ENCODE measurements at places on chromosomes 7 and 10.

GRCh38 chr10:49448924-49449323 lies 53.0 kb upstream of the DRGX start:
- no peak for DNase-seq

- no peak for DNase-seq
These were observed 41.1 kb downstream of the NKX6-2 start for GRCh38 chr10:132744839-132745238.

DNA sequence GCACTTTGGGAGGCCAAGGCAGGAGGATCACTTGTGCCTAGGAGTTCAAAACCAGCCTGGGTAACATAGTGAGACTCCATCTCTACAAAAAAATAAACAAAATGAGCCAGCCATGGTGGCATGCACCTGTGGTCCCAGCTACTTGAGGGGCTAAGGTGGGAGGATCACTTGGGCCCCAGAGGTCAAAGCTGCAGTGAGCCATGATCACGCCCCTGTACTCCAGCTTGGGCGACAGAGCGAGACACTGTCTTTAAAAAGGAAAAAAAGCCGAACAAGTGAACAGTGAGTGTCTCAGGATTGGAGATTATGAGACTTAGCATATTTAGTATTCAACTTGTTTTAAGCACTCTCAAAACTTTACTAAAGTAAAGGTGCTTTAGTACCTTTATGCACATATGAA lies 28.1 kb downstream of the BLNK start:
- DNase-seq, result no peak

DNA sequence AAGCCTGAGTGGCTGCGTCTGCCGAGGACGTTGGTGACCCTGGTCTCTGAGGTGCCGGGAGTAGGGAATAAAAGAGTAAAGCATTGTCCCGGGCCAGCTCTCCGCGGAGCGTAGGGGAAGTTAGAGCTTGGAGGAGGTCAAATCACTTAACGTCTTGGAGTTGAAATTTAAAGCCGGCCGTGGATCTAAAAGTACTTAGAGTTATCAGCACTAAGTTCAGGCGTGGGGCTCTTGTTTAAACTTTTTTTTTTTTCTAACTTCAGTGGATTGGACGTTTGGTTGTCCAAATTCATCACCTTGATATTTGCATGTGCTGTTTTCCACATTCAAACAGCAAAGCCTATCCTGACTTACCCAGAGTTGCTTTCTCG lies 700 bp downstream of the NIPSNAP2 start:
- no peak for DNase-seq

- no peak for DNase-seq
These were observed 34.2 kb upstream of the ANK3 start for GRCh38 chr10:60423920-60424319.

DNA sequence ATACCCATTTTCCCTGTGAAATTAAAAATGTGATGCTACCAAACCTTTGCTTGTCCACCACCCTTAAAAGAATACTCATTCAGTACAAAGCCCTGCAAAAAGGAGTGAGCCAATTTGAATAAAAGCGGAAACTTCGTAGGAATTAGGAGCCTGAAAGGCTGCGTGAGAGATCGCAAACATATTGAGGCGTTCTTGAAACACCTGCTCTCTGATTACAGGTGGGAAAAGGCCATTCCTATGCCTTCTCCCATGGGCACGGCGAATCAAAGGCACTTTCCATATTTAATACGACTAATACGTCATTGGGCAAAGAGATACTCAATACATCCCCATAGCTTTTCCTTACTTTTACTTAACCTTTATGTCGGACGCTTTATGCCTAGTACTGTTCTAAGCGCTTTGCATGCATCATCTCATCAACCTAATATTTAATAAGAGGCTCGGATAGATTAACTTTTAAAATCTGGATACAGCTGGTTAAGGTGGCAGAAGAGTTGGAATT lies 30.9 kb upstream of the KMT2E start:
- no peak for DNase-seq

DNA sequence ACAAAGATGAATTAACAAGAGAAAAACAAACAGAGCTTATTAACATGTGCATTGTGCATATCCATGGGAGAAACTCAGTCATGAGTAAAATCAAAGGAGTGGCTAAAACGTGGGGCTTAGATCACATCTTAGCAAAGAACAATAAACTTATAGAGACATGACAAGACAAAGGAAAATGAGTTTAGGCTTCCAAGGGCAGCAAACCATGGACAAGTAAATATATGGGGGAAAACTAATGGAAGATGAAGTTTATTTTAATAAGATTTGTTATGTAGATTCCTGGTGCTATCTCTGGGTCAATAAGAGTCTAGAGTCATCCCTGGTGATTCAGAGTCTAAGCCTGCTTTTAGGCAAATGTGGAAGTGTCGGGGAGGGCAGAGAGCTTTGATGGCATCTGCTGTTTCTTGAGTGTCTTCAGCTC lies 87.2 kb upstream of the PLPP4 start:
- DNase-seq, result no peak

- no peak for DNase-seq
These were observed 1331.9 kb downstream of the XPNPEP1 start for GRCh38 chr10:108591417-108591816.

- no peak for DNase-seq
These were observed 252.7 kb downstream of the KIF20B start for GRCh38 chr10:89954061-89954460.

DNA sequence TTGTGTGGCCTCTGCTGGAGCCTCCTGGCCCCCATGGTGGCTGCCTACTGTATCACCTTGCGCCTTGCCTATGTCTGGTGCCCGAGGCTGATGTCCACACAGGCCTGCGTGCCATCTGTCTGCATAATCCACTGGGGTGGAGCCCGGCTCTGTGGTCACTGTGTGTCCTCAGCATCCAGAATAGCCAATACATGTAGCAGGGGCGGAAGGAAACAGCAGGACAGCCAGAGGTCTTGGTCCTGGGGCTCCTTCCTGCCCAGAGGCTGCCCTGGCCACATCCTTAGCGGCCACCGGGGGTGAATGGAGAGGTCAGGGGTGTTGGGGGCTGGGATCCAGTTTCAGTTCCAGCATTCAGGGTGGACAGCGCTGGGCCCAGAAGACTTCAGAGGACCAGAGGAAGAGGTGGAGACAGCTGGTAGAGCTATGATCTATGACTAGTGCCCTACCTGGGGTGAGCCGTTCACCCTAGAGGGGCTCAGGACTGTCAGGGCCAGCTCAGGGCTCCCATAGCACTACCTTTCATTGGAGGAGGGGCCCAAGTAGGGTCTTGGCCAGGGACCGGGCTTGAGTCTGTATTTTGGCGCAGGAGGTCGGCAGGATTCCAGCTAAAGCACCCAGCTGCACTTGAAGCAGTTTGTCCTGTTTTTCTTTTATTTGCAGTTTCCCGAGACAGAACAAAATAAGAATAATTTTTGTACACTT lies 15.9 kb downstream of the YKT6 start:
- no peak for DNase-seq

- DNase-seq, result no peak
These were observed 5.3 kb upstream of the MYOZ1 start for GRCh38 chr10:73646598-73647041.

- no peak for DNase-seq
These were observed 95.7 kb downstream of the PKD1L1 start for GRCh38 chr7:47852330-47853245.

DNA sequence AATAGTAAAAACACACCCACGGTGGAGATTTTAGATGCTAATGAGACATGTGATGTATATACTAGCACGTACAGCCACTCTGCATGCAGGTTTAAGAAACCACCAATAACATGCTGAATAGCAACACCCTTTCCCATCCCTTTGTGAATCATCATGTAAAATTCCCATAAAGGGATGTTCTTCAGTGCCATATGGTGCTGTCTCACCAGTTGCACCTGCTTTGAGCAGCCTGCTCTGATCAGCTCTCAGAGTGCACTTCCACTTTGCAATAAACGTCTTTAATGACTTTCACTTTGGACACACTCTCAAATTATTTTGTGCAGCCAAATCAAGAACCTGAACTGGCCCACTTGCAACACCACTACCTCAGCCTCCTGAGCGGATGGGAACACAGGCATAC lies 615.0 kb downstream of the ANKRD7 start:
- DNase-seq, result no peak

- DNase-seq, result no peak
These were observed 401.4 kb downstream of the TNS3 start for GRCh38 chr7:47180516-47180826.

- no peak for DNase-seq
These were observed 235.3 kb upstream of the MKI67 start for GRCh38 chr10:128361487-128361886.

DNA sequence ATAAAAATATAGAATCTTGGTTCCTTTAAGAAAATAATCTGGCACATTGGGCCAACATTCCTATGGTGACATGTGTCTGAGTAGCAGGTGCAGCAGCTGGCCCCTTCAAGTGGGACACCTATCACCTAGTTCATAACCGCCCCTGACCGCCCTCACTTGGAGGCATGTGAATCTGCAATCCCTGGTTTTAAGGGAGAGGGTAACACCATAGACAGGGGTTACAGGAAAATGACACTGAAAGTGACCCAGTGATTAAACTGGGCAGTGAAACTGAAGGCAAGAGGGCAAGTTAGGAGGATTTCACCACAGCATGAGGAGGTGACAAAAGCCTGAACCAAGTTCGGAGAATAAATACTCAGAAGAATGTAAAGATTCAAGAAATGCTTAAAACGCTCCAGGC lies 1.1 kb downstream of the RSU1 start:
- no peak for DNase-seq

DNA sequence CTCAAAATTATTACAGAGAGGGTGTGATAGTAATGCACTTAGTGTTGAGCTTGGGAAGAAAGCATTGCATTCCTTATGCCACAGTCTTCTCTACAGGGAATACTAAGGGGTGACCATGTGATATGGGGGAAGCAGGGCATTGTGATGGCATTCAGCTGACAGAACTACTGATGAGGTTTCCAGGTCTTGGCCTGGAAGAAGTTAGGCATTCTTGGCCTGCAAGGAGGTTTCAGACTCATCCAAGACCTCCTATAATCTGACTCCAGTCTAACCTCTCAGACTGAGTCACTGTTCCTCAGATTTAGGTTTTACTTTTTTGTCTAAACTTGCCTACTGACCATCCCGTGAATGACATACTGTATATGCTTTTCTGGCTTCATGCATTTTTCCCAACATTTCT lies 7.9 kb downstream of the STMP1 start:
- no peak for DNase-seq

DNA sequence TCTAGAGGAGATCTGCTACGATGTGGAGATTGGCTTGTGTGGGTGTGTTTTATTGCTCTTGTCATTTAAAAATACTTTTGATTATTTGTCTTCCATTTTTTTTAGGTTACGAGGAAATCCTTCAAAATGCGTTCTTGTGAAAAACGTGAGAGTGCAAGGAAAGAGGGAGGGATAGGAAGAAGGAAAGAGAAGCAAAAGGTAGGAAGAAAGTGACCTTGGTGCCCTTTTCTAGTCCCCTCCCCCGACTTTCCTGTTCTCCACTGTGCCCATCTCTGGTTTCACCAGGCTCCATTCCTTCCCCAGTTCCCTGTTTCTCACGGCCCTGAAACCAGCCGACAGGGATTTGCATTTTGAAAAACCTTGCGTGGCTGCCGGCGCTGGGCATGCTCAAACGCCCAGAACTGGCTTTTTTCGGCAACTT lies 506 bp upstream of the GNAI1 start:
- no peak for DNase-seq

GRCh38 chr10:3806603-3807002 lies 21.6 kb upstream of the KLF6 start:
- no peak for DNase-seq

DNA sequence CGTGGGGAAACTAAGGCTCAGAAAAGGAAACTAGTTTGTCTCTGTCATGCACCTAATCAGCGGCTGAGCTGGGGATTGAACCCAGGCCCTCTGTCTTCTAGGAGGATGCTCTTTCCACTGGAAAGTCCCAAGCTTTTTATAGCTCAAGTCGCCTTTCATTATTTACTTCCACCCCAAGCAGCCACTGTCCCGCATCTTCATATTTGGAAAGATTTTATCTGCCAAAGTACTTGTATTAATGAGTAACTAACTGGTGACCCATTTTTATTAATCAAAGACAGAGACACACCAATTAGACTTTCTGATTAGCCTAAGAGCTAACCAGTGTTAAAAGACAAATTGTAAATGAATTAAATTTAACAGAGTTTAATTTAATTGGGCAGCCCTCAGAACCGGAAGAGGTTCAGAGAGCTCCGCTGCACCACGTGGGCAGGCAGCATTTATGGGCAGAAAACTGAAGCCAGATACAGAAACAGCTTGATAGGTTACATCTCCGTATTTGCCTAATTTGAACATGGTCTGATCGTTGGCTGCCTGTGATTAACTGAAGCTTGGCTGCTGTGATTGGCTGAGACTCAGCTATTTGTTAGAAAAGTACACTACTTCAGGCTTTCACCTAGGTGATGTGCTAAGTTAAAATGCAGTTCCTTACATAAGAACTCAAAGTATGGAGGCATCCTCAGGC lies 78.5 kb upstream of the PDCD4 start:
- no peak for DNase-seq

DNA sequence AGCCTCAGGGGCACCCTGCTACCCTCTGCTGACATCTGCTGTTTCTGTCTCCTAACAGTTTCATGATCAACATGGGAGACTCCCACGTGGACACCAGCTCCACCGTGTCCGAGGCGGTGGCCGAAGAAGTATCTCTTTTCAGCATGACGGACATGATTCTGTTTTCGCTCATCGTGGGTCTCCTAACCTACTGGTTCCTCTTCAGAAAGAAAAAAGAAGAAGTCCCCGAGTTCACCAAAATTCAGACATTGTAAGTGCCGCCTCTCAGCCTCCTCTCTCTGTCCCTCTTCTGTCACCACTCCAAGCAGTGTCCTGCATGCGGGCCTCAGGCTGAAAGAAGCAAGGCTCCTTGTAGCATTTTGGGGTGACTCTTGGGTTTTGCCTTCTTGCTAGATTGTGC lies 39.0 kb downstream of the POR start:
- no peak for DNase-seq

DNA sequence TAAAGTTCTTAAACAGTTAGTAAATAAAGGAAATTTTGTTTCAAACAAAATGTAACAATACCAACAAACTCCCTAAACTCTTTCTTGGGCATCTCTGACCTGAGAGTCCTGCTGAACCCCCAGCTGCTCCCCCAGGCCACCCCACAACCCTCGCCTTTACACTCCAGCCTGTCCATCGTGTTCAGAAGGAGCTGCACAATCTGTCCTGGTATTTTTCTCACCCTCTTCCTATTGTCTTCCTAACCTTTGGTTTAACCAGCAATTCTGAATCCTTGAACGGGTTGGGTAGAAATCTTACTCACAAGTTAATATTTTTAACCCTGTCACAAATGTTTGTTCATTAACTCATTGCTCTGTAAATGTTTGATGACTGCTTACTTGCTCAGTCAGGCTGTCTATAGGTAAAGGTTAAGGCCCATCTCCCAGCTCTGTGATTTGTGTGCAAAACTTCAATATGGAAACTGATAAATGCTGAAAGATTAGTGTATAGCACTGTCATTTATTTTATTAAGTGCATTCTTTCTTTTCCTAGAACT lies 16.8 kb downstream of the SFRP4 start:
- no peak for DNase-seq

- no peak for DNase-seq
These were observed 5.6 kb upstream of the GIMAP8 start for GRCh38 chr7:150444674-150445365.

DNA sequence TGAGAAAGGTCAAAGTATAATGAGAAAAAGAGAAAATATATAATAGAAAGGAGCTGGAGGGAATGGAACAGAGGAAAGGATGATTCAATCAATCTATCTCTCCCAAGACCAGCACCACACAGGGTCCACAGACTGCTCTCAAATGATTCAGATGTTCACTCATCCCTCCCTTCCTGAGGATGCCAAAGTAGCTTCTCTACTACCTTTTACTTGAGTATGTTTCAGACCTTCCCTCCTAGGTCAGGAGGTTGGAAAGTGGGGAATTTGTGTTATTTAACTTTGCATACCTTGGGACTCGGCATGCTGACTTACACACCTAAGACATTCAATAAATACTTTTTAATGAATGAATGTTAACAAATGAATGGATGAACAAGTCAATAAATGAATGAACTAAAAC lies 30.6 kb downstream of the CPVL start:
- DNase-seq, result no peak
